ENCODE measurements at places on chromosomes 12 and 14. TPM values are rescaled to one million over a fixed set of nuclear protein-coding genes. Genes with fewer than 3 reads are reported as not detected.

DNA sequence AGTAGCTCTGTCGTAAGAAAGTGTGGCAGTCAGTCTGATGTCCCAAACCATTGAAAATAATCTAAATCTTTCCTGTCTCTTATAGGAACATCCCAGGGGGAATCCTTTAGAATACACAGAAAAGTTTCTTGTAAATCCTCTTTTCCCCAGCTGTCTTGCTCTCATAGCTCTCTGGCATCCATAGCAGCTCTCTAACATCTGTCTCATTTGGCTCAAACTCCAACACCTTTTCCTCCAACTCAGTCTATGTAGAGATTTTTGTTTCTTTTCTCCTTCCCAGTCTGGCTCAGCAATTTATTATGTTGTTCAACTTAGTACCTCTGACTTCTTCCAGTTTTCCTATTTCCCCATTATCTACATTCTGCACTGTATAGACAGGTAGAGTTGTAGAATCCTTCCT is 84.4 kb upstream of the NEDD1 start:
- no peaks in the 10 kb centered on the region for H3K27me3 ChIP-seq
- no peaks in the 10 kb centered on the region for H3K36me3 ChIP-seq
- no peak overlapping the region for H3K27ac ChIP-seq
- no peak overlapping the region for H3K4me3 ChIP-seq
- no peaks in the 10 kb centered on the region for H3K4me1 ChIP-seq

GRCh38 chr14:100007254-100007653 is 58.0 kb upstream of the EVL start:
- H3K36me3 ChIP-seq: peaks cover 11% of the 10 kb centered on the region
- H3K4me3 ChIP-seq: no peak overlapping the region
- H3K27me3 ChIP-seq: peaks cover 7% of the 10 kb centered on the region
- no peak for DNase-seq
- peaks cover under 1% of the 10 kb centered on the region for H3K4me1 ChIP-seq

DNA sequence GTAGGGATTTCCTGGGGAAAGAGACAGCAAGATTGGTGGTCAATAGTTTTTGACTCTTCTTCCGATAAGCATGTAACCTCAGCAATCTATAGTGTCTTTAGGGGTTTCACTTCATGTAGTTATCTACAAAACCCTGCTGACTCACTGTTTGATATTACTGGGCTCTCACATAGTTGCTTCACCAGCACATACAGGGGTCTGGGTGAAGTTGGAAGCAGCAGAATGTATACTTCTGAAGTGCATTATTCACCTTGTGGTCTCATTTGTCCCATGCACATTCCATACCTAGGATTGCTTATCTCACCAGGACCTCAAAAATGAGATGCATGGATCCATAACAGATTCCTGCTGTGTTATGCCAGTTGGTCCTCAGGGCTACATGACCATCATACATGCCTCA is 280.0 kb downstream of the LRIG3 start:
- H3K27me3 ChIP-seq: no peaks in the 10 kb centered on the region
- no peak overlapping the region for H3K4me3 ChIP-seq
- no peak overlapping the region for H3K27ac ChIP-seq

GRCh38 chr14:103385929-103386712 is 906 bp downstream of the MARK3 start:
- H3K36me3 ChIP-seq: peaks cover 11% of the 10 kb centered on the region
- H3K27ac ChIP-seq: peak overlapping the region; percentile 93
- peaks cover 3% of the 10 kb centered on the region for H3K27me3 ChIP-seq
- peak; percentile 22 for DNase-seq
- H3K4me1 ChIP-seq: peaks cover 29% of the 10 kb centered on the region

Gene PLA2G1B
- not detected for total RNA-seq

Gene B3GNT4
- 1.0 TPM for total RNA-seq
